ENCODE measurements at places on chromosomes 5 and 9.
A peak's percentile ranks its signal among the peaks of the same experiment; 100 is the strongest.

- DNase-seq, result no peak
These were observed 37.6 kb downstream of the STC2 start for GRCh38 chr5:173290477-173291131.

GRCh38 chr9:97807681-97808080 is 45.3 kb upstream of the FOXE1 start:
- DNase-seq, result no peak

DNA sequence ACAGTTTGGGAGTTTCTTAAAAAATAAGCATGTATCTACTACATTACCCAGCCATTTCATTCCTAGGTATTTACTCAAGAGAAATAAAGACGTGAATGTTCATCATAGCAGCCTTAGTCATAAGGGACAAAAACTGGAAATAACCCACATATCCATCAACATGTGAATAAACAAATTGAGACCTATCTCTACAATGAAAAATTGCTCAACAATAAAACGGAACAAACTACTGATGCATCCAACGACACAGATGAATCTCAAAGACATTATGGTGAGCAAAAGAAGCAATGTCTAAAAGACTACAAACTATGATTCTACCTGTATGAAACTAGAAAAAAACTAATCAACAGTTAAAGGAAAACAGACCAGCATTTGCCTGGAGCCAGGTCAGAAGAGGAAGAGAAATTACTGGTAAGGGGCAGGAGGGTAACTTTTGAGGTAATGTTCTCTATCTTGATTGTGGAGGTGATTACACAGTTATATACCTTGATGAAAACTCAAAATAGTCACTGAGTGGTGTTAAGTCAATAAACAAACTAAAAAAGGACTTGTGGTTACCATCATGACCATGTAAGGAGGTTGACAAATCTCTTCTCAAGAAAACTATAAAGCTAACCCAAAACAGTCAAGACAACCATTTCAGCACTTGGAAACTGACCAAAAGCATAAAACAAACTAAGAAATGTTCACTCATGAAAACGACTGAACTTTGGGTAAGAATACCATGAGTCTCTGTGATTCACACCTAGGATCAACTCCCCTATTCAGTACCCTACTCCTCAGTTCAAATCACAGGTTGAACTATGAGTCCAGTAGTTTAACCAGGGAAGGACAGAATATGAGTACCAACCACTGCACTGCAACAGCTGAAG is 10.4 kb downstream of the UIMC1 start:
- DNase-seq, result peak; percentile 66

GRCh38 chr5:84249918-84250630 is 134.6 kb downstream of the EDIL3 start:
- DNase-seq, result no peak

- DNase-seq, result no peak
These were observed 99.1 kb downstream of the ENC1 start for GRCh38 chr5:74541381-74541781.

DNA sequence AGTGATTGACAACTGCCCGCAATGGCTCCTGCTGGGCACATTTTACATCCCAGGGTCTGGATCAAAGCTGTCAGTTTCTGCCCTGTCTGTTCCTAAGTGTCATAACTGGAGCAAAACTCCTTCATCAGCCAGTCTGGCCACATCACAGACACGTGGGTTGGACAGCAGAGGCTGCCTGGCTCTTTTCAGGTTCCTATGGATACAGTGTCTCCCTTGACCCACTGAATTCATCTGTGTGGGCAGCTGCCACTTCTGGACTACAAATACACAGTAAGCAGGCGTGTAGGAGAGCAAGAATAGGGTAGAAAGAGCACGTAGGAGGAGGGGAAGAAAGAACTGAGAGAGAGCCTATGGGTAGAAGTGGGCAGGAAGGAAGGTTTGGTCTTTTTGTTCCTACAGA is 238.0 kb downstream of the ENC1 start:
- DNase-seq, result no peak

DNA sequence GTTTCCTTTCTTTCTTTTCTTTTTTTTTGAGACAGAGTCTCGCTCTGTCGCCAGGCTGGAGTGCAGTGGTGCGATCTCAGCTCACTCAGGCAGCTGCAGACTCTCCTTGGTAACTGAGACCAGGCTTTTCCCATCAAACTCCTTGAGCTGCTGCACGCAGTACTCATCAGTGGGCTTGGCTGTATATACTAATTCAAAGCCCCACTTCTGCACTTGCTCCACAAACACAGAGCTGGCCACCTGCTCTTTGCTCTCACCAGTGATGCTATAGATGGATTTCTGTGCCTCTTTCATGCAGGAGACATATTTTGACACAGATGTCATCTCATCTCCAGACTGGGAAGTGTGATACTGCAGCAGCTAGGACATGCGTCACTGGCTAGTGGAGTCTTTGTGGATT is 252.7 kb downstream of the AP3B1 start:
- DNase-seq, result no peak

GRCh38 chr9:80320916-80321315 is 749.2 kb downstream of the TLE4 start:
- DNase-seq, result no peak

- no peak for DNase-seq
These were observed 76.2 kb upstream of the IL6ST start for GRCh38 chr5:56070851-56071465.

- no peak for DNase-seq
These were observed 61.7 kb upstream of the PSD2 start for GRCh38 chr5:139733698-139734538.

- DNase-seq, result no peak
These were observed 46.9 kb downstream of the AHRR start for GRCh38 chr5:368183-369084.

GRCh38 chr9:109787735-109788134 is 7.7 kb downstream of the PALM2AKAP2 start:
- no peak for DNase-seq

GRCh38 chr5:132485641-132486317 is 4.8 kb downstream of the IRF1 start:
- DNase-seq, result no peak

DNA sequence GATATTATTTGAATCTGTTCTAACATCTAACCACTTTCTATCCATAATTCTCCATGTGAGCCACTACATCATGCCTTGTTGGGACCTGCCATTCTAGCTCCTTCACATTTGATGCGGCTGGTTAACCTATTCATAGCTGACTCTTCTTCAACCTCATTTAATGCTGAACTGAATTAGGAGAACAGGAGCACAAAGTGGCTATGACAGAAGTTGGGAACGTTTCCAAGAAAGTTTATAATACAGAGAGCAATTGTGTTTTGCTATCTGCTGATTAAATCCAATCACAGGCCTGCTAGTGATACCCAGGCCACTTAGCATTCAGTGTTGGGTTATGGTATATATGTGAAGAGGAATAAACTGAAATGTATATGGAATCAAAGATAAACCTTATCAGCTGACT is 440.3 kb downstream of the PTPRD start:
- no peak for DNase-seq

GRCh38 chr5:1723476-1723875 is 76.2 kb downstream of the MRPL36 start:
- no peak for DNase-seq

- DNase-seq, result no peak
These were observed 150.6 kb downstream of the MACIR start for GRCh38 chr5:103409013-103409670.

GRCh38 chr9:81682797-81683196 is 6.5 kb downstream of the TLE1 start:
- DNase-seq, result no peak

DNA sequence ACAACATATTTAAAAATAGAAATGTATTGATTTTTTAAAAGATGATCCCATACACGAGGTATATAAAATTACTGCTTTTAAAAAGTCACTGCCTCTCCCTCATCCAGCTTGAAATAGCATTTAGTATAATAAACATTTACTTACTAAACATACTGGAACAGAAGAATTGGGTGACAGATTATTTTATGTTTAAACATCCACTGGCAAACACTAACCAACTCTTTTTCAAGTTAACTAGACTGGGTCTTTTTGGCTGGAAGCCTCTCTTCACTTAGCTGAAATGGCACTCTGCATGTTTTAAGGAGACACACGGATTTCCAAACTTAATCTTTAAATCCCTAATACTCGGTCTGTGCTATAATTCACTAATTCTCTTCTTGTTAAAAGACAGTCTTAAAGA is 19.0 kb downstream of the CTXN3 start:
- no peak for DNase-seq

DNA sequence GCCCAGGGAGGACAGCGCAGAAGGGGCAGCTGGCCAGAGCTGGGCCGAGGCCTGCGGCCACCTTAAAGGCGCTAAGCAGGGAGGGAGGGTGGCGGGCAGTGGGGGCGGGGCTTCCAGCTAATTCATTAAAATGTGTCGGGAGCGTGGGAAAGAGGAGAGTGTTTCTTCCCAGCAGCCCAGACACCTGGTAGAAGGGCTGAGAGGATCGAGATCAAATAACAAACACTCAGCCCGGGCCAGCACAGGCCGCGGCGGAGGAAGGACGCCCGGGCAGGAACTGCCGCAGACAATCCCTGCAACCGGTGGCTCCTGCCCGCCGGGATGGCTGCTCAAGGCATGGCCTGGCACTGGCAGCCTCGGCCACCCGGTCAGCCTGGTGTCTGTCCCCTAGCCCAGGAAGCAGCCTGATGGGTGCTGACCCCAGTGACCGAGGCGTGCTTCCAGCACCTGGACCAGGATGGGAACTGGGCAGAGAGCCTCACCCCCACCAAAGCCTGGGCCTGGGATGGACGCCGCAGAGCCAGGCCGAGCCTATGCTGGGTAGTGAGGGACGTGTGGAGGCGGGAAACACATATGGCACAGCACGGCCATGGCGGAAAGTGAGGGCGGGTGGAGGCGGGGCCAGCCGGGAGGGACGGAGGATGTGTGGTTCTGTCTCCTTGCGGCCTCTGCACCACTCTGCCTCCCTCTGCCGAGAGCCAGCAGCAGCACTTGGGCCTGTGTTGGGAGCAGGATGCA is 3.2 kb upstream of the NRARP start:
- DNase-seq, result no peak

DNA sequence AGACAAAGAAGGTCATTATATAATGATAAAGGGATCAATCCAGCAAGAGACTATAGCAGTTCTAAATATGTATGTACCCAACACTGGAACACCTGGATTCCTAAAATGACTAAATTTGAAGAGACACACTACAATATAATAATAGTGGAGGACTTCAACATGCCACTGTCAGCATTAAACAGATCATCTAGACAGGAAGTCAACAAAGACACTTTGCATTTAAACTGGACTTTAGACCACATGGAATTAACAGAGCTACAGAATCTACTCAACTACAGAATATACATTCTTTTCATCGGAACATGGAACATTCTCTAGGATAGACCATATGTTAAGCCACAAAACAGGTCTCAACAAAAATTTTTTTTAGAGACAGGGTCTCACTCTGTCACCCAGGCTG is 58.3 kb upstream of the TLX3 start:
- no peak for DNase-seq

GRCh38 chr5:24480952-24481351 is 163.8 kb downstream of the CDH10 start:
- no peak for DNase-seq

- no peak for DNase-seq
These were observed 100.8 kb downstream of the TMC1 start for GRCh38 chr9:72622186-72622585.

GRCh38 chr9:38026021-38026809 is 42.8 kb downstream of the SHB start:
- DNase-seq, result no peak

GRCh38 chr9:64773491-64773931 is 511.5 kb downstream of the FOXD4L5 start:
- DNase-seq, result no peak

DNA sequence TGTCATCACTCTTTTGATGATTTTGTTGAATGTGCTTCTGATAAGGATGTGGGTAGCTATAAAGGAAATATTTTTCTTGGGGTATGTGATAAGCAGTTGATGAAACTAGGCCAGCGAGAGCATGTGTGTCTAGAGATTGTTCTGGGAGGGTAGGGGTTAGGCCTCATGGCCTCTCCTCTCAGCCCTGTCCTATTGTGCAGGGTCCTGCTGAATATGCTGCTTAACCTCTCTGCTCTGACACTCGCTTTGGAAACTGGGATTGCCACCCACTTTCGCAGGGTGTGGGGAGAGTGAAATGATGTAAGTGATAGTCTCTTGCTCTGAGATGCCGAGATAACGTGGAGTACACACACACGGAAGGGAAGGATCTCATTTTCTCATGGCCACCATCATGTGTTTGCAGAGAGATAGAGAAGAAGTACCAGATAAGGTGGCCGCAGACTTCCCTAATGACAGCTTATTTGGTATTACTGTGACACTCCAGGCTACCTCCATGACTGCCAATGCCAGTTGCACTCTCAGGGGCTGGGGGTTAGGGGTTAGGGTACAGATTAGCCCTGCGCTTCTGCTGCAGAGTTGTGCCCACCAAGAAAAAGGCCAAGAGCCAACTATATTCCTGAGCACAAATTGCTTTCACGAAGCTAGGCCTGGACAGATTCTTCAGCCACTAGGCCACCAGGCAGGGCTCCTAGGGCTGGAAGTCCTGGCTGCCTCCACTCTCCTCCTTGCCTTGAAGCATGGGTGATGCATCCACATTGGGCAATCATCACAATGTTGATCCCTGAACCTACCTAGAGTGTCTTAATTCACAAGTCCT is 25.2 kb upstream of the TNFAIP8 start:
- peak; percentile 73 for DNase-seq

- DNase-seq, result no peak
These were observed 356.0 kb upstream of the ISL1 start for GRCh38 chr5:51027271-51027670.

DNA sequence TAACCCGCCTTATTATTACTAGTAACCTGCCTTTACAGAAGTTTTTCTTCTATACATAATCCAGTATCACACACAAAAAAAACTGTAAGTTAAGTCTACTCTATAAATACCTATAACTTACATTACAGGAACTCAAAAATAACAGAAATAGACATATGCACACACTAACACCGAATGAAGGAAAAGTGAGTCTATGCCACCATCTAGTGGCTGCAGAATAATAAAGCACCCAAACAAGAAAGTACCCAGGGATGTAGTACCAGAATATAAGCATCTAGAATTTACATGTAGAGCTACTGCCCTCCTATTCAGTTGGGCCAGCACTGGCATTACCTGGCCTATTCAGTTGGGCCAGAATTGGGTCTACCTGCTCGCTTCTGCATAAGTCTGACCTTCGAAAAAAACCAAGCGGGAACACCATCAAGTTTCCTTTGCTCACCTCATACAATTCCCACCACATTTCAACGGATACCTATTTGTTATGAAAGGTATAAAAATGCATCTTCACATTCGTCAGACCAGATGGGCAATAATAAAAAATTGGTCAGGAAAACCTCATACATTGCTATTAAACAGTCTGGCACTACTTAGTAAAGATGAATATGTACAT is 4.0 kb upstream of the NIPSNAP3A start:
- DNase-seq, result peak; percentile 82

GRCh38 chr5:179839328-179840256 is 18.9 kb downstream of the SQSTM1 start:
- no peak for DNase-seq

GRCh38 chr5:127810707-127811490 is 107.7 kb downstream of the CCDC192 start:
- DNase-seq, result no peak
